Esophagus squamous epithelium (tissue), 5 donors: ENCODE measurements at places on chromosomes 16 and 17.

GRCh38 chr17:79951361-79952264, 84.1 kb downstream of the TBC1D16 start:
- no peak for DNase-seq

DNA sequence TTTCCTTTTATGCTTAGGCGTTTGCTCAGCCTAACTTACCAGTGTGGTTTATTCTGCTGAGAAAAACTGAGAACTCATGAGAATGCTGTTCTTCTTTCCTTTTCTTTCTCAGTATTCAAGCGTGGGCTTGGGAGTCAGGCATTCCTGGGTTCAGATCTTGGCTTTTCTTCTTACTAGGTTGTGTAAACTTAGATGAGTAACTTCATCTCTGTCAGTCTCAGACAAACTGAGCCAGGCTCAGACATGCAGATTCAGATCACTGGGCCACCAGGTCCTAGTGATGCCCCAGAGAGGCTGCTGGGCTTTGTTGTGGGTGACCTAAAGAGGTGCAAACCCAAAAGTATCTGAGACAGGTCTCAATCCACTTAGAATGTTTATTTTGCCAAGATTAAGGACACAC, 95.8 kb upstream of the MPHOSPH6 start:
- no peak for DNase-seq

DNA sequence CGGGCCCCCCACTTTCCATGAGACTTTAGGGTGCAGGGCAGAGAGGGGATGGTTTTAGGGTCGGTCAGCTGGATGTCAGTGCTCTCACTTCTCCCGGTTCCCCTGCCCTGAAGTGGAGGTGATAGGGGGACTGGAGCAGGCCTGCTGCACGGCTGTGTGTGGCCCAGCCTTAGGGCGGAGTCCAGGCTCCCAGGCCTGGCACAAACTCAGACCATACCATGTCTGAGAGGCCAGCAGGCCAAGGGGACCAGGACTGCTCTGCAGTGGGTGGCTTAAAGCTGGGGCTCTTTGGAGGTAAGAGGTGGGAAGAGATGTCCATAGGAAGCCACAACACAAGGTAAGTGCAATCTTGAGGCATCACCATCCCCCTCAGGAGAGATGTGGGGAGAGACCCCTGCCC, 8.3 kb downstream of the TFAP4 start:
- DNase-seq = no peak

DNA sequence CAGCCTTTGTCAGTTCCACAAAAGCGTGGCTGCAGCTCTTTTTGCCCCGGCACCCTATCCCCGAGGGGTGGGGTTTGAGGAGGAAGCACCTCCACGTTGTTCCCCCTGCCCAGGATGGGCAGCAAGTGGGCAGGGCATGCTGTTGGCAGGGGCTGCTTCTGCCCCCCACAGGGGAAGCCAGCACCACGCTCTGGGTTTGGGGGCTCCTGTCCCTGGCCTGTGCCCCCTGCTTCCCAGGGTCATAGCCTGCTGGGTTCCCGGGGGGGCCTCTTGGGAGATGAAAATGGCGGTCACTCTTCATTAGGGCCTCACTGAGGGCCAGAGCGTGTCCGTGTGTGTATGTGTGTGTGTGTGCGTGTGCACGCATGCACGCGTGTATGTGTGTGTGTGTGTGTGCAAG, 22.8 kb downstream of the LASP1 start:
- DNase-seq = no peak

- no peak for DNase-seq
Measured at GRCh38 chr17:57203040-57203439, 53.3 kb upstream of the MSI2 start.

GRCh38 chr17:80588702-80589383, 44.2 kb downstream of the RPTOR start:
- no peak for DNase-seq
